ENCODE measurements at places on chromosomes 13 and 19.

DNA sequence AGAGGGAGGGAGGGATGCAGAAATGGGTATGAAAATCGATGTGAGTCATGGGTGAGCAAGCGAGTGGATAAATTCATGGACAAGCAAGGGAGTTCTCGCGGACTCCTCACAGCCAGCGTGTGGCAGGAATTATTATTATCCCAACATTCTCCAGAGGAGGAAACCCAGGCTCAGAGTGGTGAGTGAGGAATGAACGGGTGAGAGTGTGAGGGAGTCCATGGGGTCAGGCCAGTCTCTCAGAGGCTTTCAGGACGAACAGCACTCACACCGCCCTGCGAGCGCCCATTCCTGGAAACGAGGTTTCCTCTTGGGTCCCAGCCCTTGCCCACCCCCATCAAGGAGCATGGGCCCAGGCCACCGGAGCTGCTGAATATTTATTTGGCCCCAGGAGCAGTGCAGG, 6.3 kb upstream of the DNAAF3 start:
- no peak for DNase-seq

DNA sequence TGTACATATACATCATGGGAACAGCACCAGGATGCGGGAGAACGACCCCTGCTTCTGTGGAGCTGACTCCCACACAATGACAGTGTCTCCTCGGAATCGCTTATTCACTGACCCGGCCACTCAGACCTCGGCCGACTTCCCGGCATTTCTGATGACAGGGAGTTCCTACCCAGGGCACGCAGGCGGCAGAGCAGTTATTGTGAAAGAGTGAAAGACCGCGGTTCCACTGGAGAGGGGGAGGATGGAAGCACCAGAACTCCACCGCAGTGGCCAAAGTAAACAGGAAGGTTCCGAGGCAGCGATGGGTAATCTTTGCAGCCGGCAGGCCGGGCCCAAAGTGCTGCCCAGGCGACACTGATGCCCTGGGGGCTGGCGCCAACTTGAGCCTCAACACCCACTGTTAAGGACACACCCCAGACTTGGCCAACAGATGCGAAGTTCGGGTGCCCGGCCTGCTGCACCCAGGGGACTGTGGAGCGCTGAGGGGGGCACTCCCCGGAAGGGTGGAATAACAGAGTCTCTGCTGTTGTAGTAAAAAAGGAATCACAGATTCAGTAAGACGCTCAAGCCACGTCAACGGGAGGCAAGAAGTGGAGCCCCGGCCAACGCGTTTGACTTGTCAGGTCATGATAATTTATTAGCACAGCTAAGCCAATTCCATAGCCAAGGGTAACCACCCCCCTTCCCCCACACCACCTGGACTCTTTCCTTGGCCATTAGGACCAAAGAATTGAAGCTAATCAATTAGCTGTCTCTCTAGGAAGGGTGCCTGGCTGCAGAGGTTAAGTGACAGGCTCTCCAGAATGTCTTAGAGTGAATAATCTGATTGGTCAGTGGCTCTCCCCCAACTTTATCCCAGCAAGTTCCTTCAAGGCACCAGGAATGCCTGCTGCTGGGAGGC, 5.8 kb downstream of the MLLT1 start:
- peak; percentile 77 for DNase-seq

DNA sequence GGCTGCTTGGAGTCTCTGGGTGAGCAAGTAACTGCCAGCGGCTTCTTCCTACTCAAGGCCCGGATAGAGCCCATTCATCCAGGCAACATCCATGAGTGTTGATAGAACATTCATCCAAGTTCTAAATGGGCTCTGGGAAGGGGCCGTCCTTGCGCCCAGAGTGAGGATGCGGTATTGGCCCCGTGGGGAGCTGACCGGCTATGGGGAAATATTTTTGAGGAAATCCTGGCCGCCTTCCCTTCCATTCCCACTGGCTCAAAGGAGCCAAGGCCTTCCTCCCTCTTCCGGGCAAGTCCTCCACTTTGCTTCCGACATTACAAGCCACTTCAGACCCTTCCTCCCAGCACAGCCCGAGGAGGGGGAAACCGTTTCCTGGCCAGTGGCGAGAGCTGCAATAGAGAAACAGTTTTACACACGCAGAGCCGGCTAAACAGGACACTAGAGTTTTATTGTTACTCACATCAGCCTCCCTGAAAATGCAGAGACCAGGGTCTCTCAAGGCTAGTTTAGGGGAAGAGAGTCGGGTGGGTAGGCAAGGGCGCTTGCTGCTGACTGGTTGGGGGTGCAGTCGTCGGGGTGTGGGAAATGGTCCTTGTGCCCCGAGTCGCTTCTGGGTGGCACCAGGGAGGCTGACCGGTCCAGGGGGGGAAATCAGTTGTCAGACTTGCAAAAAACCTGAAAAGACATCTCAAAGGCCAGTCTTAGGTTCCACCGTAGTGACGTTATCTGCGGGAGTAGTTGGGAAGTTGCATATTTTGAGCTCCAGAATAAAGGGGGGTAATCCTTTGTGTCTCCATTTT, 37.5 kb downstream of the C13orf46 start:
- no peak for DNase-seq

GRCh38 chr19:50205681-50206138, 2.3 kb downstream of the MYH14 start:
- no peak for DNase-seq

GRCh38 chr13:22427066-22427465, 753.7 kb upstream of the SGCG start:
- no peak for DNase-seq

- no peak for DNase-seq
Measured at GRCh38 chr19:7426986-7427385, 61.8 kb downstream of the PEX11G start.

DNA sequence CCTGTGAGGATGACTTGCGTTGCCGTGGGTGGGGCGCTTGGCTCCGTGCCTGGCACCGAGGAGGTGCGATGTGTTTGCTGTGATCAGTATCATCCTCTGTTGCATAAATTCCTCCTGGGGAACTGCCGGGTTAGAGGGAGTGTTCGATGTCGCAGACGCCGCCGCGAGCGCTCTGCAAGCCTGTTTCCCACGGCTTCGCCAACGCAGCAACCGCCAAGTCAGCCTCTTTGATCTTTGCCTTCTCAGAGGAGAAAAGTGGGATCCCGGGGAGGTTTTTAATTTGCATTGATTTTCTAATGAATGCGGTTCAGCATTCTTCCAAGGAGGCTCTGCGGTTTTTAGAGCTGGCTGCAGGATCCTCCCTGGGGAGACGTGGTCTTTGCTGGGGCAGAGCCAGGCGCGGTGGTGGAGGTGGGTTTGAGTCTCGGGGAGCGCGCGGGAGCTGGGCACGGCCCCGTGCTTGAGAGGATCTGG, 7.6 kb downstream of the GPR32 start:
- no peak for DNase-seq

- DNase-seq = no peak
Measured at GRCh38 chr19:17873786-17874757, 2.3 kb downstream of the SLC5A5 start.

All from uterus (tissue), 4 donors.